Activated CD8-positive, alpha-beta memory T cell treated with anti-CD3 and anti-CD28 coated beads, Interleukin-2, amount 50 U/mL, for 48 hours (primary cell): ENCODE measurements at places on chromosomes 12 and 14.

- no peak for DNase-seq
These were observed 450.0 kb downstream of the FOXG1 start for GRCh38 chr14:29216268-29217232.

DNA sequence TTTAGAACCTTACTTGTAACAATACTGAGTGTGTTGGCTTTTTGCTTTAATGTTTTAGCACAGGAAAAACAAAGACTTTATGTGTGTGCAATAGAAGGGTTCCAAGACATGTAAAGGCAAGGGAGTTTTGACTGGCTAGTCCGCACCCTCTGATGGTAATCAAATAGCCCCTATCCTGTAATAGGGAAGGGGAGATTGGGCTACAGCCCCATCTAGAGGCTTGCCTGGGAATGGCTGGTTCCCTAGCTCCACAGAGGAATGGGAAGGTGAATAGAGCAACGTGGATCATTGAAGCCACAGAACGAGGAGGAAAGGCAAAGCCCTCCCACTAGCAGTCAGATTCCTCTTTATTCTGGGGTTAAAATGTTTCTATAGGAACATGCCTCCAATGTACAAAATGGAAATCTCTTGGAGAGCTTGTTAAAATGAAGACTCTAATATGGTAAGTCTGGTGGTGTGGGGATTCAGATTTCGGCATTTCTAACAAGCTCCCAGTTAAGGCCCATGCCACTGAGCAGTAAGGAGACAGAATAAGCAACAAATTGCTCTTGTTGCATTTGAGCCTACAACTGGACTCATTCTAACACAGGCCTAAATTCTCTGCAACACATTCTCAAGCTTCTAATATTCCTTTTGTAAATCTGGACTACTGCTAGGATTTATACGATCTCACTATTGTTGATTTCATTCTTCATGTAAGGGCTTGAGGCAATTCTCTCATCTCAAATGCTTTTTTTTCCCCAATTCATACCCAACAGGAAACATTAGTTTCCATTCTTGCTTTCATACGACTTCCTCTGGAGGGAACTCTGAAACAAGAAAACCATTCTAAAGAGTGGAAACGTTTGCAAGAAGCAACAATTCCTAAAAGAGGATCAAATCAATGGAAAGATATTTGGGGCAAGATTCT is 57.1 kb downstream of the NIN start:
- DNase-seq = peak; percentile 66

GRCh38 chr14:75315144-75315543 is 36.5 kb downstream of the FOS start:
- DNase-seq = no peak

DNA sequence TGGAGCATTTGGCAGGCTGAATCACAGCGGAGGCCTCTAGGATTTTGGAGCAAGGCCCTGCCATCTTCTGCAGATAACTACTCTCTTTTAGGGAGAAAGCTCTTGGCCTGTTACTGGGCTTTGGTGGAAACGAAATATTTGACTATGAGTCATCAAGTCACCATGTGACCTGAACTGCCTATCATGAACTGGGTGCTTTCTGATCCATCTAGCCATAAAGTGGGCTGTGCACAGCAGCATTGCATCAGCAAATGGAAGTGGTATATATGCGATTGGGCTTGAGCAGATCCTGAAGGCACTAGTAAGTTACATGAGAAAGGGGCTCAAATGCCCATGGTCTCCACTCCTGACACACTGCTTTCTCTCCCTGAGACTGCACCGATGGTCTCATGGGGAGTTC is 21.1 kb downstream of the GYS2 start:
- DNase-seq = no peak

GRCh38 chr14:95207475-95208233 is 50.3 kb upstream of the DICER1 start:
- no peak for DNase-seq

GRCh38 chr12:123488539-123489230 is 30.7 kb downstream of the SNRNP35 start:
- no peak for DNase-seq

DNA sequence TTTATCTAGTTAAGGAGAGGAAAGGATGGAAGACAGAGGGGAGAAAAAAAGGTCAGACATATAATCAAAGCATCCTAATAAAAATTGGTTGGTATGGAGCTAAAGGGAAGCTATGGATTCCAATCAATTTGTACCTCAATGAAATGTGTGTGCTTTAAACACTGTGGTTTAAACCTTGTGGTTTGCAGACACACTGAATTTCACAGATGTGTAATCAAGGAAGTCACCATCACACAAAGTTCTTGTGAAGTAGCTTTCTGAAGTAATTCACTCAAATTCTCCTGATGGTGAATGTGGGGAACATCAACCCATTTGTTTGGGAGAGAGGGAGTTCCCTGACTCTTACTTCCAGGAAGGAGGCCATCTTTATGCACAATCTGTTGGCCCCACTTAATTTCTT is 243.3 kb upstream of the KRR1 start:
- no peak for DNase-seq

- no peak for DNase-seq
These were observed 59.3 kb upstream of the CCDC91 start for GRCh38 chr12:28130625-28131598.

- no peak for DNase-seq
These were observed 181.2 kb upstream of the NRXN3 start for GRCh38 chr14:77988970-77989369.

DNA sequence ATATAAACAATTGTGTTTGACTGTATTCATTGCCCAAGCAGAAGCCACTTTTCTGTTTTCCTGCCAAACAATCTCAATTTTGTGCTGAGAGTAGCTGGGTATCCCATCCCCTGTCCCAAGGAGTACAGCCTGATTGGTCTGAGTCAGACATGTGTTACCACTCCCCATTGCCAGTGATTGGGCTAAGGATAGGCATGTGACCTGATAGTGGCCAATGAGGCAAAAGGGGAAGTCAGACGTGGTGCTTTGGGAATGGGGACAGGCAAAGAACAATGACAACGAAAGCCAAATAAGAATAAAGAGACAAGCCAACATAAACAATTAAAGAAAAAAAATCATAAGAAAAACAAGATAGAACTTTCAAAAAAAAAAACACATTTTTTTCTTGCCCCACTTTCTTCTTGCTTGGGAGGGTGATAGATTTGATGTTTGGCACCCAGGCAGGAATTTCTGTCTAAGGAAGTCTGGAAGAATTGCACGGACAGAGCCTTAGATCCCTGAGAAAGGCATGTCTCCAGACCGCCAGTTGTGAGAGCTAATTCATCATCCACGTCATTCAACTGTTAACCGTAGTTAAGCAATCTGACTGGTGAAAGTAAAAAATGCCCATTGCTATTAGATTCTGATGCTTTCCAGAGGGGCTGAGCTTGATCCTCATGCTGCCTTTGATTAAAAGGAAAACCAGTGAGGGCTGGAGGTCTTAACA is 626.6 kb upstream of the TMEM132C start:
- DNase-seq = no peak

- no peak for DNase-seq
These were observed 216.2 kb upstream of the PDZRN4 start for GRCh38 chr12:40971911-40972310.

GRCh38 chr14:53596853-53597525 is 359.6 kb downstream of the BMP4 start:
- DNase-seq = no peak

- DNase-seq = no peak
These were observed 3.1 kb downstream of the ARID4A start for GRCh38 chr14:58301416-58301815.

DNA sequence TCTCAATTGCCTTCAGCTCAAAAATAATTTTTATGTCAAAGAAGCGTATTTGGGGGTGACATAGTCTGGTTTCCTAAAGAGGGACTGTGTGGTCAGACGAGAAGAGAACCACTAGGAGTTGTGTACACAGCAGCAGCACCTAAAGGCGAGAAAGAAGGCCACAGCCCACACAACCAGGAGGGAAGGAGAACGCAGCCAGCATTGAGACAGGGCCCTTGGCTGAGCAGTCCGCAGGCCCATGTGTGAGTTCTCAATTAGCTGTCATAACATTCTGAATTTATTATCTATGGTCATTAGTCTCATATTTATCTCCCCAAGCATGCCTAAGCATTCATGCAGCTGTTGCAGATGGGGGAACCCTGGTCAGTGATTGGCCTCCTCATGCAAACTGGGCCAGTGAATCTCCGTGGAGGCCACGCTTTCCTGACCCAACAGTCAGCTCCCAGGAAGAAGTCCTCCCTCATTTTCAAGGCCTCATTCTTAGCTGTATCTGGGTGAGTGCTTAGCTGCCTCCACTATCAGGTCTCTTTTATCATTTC is 81.2 kb upstream of the ATF7IP start:
- DNase-seq = no peak

- DNase-seq = no peak
These were observed 30.7 kb downstream of the FOXN3 start for GRCh38 chr14:89386212-89386886.

- DNase-seq = no peak
These were observed 21.8 kb downstream of the SUSD6 start for GRCh38 chr14:69633238-69633637.

GRCh38 chr14:60101786-60102185 is 10.1 kb downstream of the PCNX4 start:
- no peak for DNase-seq

DNA sequence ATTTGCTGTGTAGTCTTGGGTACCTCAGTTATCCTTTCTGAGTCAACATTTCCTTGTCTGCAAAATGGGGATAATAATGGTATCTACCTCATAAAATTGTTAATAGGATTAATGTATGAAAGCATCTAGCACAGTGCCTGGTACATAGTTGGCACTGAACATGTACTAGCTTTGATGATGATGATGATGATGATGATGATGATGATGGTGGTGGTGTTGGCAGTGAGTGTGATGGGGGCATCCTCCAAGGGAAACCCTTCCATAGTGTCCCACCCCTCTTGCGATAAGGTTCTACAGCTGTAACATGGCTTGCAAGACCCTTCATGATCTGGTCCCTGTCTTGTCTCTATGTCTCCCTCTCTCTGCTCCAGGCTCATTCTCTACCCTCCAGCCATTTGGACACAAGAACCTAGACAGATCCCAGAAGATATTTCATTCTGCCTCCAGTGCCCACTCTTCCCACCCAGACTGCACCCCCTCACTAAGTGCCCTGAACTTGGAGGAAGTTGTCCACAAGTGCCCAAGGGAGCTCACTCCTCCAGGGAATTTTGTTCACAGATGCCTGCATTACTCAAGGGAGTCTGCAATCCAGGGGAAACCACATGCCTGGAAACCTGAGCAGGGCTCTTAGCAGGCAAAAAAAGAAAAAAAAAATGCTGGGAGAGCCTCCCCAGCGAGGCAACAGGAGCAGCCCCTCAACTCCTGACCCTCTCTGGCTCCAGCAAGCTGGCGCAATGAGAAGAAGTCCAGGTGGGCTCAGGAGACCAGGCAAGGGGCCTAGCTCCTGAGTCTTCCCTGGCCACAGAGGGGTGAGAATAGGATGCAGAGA is 10.1 kb upstream of the BDKRB1 start:
- DNase-seq = no peak

DNA sequence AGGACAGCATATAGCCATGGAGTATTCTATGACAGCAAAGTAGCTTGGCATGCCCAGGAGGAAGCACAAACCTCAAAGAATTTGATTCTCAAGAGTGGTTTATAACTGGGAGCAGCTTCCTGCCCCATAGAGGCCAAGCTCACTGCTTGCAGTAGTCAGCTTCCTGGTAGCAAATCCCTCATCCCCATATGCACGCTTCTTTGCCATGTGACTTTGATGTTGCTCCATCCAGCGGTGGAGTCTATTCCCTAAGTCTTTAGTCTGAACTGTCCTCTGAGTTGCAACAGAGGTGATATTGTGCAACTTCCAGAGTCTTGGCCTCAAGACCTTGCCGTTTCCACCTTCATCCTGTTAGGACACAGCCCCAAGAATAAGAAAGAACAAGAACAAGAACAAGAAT is 996.8 kb upstream of the TMEM132C start:
- no peak for DNase-seq

DNA sequence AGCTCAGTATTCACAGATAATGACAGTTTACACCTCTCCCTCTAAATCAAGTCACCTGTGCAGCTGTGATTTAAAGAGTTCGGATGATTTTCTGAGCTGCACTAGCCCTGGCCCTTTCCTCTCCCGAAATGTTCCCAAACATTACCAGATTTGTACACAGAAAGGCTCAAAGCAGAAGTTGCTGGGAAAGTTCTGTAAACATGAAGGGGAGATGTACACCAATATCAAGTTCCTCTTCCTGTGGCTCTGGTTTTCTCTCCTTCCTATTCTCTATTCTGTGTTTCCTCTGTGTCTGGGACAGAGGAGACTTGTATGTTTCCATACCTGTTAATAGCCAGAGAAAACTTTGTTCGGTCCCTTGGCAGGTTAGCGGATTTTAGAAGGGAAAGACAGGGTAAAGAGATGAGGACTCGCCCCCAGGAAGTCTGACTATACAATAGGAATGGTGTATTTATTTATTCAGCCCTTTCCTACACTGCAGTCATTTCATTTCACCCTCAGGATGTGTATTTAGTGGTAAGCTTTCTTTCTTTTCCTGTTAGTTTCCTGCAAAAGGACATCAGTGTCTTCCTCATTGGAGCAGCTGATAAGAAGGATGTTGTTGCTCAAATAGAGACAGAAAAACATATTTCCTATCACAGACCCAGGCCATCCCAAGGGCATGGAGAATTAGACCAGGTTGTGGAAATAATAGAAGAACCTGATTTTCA is 7.6 kb upstream of the NUMB start:
- DNase-seq = no peak

GRCh38 chr12:28780960-28781359 is 368.1 kb upstream of the FAR2 start:
- no peak for DNase-seq

DNA sequence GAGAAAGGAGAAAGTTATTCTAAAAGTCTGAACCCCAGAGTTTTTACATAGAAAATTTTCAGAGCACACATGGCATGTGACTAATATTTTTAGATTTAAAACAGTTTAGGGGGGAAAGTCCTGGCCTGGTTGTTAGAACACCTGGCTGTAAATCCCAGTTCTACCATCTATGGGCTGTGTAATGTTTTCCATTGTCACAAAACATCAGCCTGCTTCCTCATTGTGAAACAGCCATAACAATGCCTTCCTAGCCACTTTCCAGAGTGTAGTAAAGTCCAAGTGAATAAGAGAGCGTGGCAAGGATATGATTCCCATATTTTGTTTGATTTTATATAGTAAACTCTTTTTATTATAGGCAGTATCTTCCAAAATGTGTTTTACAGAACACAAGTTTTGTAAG is 310.0 kb upstream of the DCN start:
- no peak for DNase-seq

DNA sequence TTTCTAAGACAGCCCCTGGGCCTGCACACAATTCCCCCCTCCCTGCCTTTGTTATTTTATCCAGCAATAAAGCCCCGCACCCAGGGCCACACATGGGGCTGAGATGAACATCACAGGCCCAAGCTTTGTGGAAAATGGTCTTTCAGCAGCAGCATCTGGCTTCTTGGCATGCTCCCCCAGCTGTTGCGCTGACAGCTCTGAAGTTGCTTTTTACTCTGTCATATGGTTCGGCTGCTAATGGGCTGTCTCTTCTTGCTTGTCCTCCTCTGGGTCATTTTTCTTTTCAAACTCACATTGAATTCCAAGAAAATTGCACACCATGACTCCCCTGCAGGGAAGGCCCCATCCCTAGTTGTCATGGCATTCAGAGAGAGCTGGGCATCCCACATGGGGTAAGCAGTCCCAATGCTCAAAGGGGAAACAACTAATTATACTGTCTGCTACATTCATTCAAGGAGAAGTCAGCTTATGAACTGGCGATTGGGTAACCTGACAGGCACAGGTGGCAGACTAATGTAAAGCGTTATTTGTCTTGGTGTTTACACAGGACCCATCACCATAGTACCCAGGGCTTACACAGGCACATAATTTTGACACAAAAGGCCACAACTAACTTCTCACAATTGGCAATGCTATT is 74.0 kb upstream of the CDKN3 start:
- no peak for DNase-seq

- DNase-seq = no peak
These were observed 106.2 kb downstream of the IGF1 start for GRCh38 chr12:102374190-102374589.
